ENCODE measurements at places on chromosomes 6 and 20.

DNA sequence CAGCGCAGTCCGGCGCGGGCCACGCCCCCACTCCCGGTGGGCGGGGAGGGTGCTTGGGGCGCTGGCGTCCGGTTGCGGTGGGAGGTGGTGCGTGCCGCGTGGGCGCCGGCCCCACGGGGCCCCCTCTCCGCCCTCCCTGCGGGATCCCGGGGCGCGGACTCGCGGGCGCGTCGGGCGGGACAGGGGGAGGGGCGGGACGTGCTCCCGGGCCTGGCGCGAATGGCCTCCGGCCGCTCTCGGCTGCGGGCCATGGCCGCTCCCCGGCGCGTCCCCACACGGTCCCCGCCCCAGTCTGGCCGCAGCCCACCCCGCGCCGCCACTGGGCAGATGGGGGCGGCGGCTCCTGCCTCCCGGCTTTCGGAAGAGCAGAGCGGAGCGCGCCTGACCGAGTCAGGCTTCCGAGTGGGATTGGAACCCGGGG is 771 bp upstream of the PPP1R3G start:
- DNase-seq: peak; percentile 75

- no peak for DNase-seq
These were observed at the start of gene CASS4 for GRCh38 chr20:56411759-56412472. Gene CASS4, plus strand, starts transcription at chr20:56412260. Its CDS starts 199 bp downstream, at chr20:56412459.

GRCh38 chr20:9375221-9375681 is 139.1 kb upstream of the LAMP5 start:
- DNase-seq: no peak

DNA sequence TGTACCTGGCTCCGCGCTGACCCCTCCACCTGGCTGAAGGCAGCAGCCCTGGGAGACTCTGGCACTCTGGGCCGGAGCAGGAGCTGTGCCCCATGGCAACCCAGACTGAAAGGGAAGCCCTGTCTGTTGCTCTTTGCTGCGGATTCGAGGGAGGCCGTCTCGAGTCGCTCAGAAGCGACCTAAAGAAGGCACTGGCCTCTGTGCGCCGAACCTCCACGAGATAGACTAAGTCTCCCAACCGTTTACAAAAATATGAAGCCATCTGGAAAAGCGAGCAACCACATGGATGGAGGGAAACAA is 10.5 kb upstream of the TBX18 start:
- no peak for DNase-seq
